ENCODE measurements at places on chromosomes 6 and 20. TPM values are rescaled to one million over a fixed set of nuclear protein-coding genes. Genes with fewer than 3 reads are reported as not detected.

The TRIM31 gene
- total RNA-seq: not detected

DNA sequence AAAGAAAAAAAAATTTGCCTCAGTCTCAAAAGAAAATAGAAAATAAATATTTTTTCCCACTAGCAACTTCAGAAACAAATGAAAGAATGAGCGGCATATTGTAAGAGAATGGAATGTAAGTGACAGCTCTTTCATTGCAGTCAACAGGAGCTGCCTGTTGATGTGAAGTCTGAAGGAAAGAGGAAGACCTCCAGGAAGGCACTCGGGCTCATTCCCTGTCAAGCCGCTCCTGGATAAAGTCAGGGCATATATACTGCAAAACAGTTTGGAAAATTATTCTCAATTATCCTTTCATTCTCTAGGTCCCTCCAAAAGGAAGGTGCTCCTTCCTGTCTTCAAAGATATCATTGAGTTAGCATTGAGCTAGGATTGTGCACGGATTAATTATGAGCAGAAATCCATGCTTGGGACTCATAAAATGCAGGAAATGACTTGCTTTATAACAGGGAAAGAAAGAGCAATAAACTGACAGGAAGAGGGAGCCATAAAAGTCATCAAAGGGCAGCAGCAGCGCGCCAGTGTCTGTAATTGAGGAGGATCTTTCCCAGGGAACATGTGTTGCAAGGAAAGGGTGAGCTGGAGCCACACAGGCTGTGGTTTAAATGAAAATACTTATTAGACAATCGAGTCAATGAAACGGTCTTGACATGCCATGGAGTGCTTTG lies 218.2 kb downstream of the C6orf118 start:
- DNase-seq: no peak

DNA sequence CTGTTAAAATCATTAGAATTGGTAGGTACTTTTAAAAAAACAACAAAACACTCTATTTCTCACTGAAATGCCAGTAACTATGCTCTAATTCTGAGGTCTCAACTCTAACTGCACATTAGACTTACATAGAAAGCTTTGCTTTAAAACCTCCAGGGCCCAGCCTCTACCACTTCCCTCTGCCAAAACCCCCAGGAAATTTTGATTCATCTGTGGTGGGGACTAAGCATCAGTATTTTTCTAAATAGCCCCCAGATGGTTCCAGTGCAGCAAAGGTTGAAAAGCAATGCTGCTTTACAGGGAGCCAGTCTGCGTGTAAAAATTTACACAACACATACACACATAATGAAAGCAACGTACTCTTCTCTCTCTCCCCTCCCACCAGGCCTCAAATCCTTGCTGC lies 3.8 kb downstream of the TBC1D32 start:
- no peak for DNase-seq

The FAM209B gene
- not detected for total RNA-seq

The SULF2 gene
- total RNA-seq: 110 TPM

GRCh38 chr20:13223736-13224520 lies 2.9 kb downstream of the ISM1 start:
- DNase-seq: no peak

DNA sequence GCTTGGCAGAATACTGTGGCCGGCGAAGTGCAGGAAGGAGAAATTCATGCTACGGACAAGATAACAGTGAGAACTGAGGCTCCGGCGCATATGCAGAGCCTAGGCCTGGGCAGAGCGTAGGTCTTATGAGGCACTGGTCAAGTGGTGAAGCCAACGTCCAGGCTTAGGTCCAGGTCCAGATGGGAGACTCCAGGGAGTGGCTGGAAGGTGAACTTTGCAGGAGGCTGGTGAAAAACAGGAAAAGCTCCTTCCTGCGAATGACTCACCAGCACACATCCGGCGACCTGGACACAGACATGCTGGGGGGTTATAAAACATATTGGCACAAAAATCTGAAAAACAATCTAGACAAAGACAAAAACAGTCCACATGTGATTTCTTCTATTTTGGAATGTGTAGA lies 15.4 kb downstream of the C6orf141 start:
- no peak for DNase-seq

- DNase-seq: no peak
Measured at GRCh38 chr6:112503091-112503596, 156.0 kb downstream of the RFPL4B start.

GRCh38 chr20:53258741-53259140 lies 286.6 kb downstream of the TSHZ2 start:
- no peak for DNase-seq

DNA sequence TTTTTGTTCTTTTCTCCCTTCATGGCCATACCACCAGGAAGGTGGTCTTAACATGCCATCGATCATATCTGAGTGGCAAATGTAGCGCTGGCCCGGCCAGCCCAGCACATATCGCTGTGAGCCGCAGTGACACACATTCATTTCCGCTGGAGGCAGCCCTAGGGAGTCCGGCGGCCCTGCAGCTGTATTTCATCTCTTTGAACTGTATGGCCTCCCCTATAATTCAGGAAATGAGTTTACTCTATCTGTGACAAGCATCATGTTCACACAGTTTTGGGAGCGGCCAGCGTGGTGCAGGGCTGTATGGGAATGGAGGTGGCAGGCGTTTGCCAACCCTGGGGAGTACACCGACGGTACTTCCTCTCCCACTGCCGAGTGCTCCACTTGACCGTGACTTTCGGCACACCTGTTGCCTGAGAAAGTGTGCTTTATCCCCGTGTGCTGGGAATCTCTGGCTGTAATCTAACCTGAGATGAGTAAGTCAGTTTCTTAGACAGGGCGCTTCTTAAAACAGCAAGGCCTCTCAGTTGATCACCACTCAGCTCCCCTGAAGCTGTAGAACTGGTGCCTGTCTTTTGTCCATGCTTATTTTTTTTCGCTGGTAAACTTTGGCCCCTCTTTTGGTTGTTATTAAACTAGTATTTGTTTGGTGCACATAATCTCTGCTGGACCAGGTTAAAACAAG lies 257.1 kb upstream of the TAB2 start:
- no peak for DNase-seq

- no peak for DNase-seq
Measured at GRCh38 chr20:62539198-62540045, 63.6 kb upstream of the GATA5 start.

DNA sequence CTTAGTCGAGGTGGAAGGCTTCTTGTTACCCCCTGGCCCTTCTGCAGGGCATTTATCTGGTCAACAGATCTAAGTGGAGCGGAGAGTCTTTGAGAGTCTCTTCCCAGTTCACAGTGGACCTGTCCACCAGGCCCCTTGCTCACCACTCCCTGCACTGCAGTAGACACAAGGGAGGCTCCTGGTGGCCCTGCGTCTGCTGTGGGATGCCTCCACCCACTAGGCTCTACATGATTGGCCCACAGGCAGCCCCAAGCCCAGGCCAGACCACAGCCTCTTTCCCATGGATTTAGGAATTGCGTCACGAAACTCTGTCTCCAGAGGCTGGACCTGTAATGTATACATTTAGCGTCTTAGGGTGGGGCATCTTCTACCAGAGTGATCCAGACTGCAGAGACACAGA lies 28.4 kb downstream of the TBC1D7 start:
- no peak for DNase-seq

DNA sequence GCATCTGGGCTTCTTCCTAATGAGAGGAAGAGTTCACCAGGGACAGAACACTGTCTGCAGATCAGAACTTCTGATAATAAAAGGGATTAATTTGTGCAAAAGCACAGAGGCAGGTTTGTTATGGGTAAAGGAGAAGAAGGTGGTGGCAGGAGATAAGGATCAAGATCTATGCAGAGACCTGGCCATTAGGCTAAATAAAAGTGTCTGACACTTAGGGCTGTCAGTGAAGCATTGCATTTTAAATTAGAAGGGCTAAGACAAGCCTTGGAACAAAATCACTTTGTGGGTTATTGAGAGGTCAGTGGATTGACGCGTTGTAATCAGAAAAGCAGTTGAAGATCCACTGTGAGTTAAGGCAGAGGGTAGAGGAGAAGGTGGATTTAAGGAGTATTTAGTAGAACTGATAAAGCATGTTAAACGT lies 76.8 kb downstream of the MAP3K4 start:
- DNase-seq: no peak

- DNase-seq: no peak
Measured at GRCh38 chr6:164099269-164099865, 684.8 kb downstream of the QKI start.

The RNF144B gene
- total RNA-seq: 17.5 TPM

- no peak for DNase-seq
Measured at GRCh38 chr6:114651611-114652010, 308.8 kb upstream of the HS3ST5 start.

DNA sequence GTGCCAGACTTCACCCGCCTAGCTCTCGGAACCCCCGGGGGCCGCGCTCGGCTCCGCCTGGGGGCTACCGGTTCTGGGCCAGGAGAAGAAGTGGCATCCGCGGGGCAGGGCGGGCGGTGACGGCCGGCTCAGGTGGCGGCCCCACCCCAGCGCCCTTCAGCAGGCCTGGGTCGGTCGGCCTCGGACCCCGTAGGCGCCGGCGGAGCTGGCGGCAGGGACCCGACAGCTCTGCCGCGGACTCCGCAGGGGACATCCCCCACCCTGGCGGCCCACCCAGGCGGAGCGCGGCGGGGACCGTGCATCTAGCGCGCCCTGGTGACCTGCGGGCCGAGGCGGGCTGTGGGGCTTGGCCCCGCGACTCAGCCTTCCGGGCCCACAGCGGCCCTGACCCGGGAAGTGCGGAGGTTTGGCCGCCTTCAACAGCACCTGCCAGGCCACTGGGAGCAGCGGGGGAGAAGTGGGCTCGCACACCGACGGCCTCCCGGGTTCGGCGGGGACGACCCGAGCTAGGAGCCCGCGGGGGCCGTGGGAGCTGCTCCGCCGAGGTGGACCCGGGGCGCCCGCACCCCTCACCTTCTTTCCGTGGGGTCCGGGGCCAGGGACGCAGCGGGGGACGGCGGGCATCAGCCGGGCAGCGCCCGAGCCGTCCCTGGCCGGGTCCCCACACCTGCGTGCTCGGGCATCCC lies 87.1 kb downstream of the TMEM242 start:
- no peak for DNase-seq

- DNase-seq: no peak
Measured at GRCh38 chr6:82138075-82138791, 109.3 kb downstream of the IBTK start.

The HLA-G gene
- not detected for total RNA-seq

- no peak for DNase-seq
Measured at GRCh38 chr6:26027491-26028211, 59.6 kb upstream of the HFE start.

DNA sequence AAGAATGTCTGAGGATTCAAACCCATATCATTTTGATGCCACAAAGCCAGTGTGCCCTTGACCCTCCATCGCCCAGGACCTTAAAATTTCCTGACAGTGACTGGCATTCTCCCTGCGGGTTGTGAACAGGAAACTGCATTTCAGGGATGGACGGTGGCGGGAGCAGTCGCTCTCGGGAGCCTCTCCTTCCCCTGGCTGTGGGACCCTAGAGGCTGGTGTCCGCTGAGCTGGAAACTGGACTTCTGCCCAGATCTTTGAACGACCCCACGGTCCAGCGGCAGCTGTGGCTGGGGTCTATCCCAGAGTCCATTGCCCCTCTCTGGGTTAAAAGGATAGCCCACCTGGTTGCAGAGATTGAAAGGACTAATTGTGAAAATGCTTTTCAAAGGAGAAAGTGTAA lies 1.4 kb upstream of the SEC63 start:
- no peak for DNase-seq

DNA sequence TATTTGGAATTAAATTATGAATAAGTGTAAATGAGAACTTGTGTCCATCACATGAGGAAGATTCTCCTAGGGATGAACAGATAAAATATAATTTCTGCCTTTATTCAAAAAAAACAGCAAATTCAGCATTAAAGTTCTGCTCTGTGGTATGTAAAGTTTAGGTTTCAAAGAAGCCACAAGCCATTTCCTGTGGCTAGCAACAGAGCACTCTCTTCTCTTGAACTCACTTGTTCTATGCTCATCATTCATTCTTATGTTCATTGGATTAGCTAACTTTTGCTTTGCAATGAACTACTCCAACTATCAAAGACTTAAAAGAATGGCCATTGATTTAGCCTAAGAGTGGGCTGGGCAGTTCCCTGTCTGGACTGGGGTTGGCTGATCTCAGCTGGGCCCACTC lies 20.8 kb upstream of the SNRPB2 start:
- no peak for DNase-seq

GRCh38 chr20:64242003-64242796 lies 13.3 kb upstream of the PCMTD2 start:
- DNase-seq: peak; percentile 40

DNA sequence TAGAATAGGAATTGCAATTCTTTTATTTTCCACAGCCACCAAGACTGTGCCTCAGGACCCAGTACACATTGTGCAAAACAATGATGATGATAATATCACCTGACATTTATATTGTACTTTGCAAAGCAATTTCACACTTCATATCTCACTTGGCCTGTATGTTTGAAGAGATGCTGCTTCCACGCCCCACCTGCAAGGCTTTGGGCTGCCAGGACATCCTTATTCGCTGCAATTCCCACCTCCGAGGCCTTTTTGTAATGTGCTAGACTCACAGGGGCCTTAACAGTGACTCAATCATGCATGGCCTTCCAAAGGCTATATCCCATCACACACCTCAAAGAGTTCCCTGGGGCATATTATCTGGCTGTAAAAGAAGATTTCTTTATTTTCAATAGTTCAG lies 200.9 kb downstream of the MYLK4 start:
- DNase-seq: no peak

GRCh38 chr6:106161311-106161874 lies 75.3 kb downstream of the PRDM1 start:
- no peak for DNase-seq

The SIRPB1 gene
- 0.40 TPM for total RNA-seq

- DNase-seq: no peak
Measured at GRCh38 chr6:14505401-14505800, 387.8 kb downstream of the CD83 start.
